ENCODE measurements at places on chromosomes 11 and 22.

DNA sequence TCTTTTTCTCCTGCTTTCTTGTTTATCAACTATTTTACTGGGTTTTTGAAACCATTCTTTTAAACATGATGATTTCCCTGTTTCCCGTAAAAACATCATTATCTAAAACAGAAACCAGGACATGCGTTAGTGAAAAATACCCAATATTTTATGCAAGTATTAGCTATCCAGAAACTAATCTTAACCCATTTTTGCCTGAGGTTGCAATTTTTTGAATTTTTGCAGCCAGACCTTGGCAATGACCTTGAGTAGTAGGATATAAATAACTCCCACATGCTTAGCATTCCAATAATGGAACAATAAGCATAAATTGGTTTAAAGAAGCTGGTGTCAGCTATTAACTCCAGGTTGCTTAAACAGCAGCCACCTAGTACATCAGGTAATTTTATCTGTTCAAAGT is 308.9 kb upstream of the ANO3 start:
- DNase-seq, result no peak

- DNase-seq, result no peak
Measured at GRCh38 chr11:64034411-64034811, 1.3 kb upstream of the FLRT1 start.

GRCh38 chr22:25054943-25055511 is 102.5 kb downstream of the KIAA1671 start:
- no peak for DNase-seq

- DNase-seq, result no peak
Measured at GRCh38 chr11:73193251-73194033, 24.6 kb upstream of the P2RY2 start.

- no peak for DNase-seq
Measured at GRCh38 chr11:74669211-74670160, 61.7 kb downstream of the CHRDL2 start.

- no peak for DNase-seq
Measured at GRCh38 chr11:133988686-133989410, 32.1 kb upstream of the IGSF9B start.

DNA sequence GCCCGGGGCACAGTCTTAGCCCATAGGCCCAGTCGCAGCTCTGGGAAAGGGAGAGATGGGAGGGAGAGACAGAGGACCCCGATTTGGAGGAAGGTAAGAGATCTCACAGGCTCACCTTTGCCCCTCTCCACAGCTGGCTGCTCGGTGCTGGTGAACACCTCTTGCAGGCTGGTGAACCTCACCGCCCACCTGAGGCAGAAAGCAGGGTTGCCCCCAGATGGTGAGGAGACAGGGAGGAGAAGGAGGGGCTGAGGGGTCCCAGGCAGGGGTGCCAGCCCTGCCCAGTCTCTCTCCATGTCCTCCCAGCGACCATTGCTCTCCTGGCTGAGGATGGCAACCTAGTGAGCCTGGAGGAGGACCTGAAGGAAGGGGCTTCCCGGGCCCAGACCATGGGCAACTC is 1.2 kb downstream of the C22orf15 start:
- no peak for DNase-seq

GRCh38 chr22:23760056-23760455 is 2.7 kb upstream of the C22orf15 start:
- DNase-seq, result no peak

- no peak for DNase-seq
Measured at GRCh38 chr11:83119216-83119615, 37.7 kb upstream of the PCF11 start.

DNA sequence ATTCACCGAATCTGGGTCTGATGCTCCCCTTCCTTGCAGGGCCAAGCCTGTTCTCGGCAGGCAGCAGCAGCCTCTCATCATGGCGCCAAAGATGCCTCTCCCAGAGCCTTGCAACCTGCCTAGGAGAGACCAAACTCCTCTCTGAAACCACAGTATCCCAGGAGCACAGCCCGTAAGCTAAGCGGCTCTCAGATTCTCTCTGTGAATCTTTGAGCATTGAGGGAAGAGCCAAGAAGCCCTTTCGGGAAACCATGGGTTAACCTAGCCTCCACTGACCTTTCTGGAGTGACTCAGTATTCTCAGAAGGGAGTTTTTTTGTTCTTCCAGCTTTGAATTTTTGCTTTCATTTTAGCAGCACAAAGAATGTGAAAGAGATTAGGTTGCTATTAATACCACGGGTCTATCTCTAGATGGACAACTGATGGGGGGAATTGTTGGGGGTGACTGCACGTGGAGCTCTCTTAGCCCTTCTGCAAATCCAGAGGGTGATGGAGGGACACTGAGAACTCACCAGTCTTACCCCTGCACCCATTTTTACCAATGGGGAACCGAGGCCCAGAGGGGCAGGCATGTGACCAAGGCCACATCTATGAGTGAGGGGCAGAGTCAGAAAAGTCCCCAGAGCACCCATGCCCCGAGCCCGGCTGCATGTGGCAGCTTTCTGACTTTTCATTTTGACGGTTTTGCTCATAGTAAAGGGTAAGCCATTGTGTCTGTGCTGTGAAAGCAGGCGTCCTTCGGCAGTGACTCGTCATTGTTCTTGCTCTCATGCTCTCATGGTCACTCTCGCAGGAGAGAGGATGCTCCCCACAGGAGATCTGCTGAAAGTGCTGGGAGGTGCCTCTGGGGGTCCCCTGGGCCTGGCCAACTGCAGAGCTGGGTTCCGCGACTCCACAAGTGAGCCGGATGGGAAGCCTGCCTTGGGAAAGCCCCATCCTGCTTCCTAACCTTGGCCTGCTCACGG is 36.0 kb downstream of the IRAG1 start:
- DNase-seq, result peak; percentile 83

GRCh38 chr11:87712802-87713202 is 462.4 kb downstream of the RAB38 start:
- DNase-seq, result no peak

DNA sequence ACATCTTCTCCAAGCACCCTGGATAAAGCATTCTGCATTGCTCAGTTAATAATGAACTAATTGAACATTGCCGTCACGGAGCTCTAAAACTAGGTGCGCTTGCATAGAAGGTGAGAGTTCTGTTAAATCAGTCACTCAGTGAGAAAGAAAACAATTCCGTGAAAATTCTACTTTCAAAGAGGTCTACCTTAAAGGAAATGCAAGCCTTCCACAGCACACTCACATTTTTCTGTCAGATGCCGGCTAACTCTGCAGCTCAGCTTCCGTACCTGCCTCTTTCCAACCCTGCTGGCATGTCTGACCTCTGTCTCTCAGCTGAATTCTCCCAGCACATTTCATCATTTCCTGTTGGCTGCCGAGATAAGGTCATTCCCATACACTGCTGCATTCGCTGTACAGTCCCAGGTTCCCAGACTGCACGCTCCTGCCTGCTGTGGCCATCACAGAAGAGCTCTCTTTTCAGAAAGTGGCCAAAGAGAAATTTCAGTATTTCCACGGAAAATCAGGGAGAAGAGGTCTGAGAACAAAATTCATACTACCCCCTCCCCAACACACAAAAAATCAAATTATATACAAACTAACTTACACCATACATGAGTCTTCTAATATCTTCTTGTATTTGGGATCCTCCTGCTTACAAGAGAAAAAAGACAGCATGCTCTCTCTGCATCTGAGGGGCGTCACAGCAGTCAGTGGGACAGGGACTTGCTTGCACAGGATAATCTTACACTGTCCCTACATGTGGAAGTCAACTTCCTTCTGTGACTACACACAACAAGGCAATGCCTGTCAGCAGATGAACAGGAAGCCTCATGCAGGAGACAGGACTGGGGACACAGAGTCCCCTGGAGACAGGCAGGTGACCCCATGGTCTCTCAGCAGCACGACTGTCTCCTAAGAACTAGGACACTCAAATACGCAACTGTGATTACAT is 55.1 kb downstream of the PACSIN2 start:
- peak; percentile 68 for DNase-seq

DNA sequence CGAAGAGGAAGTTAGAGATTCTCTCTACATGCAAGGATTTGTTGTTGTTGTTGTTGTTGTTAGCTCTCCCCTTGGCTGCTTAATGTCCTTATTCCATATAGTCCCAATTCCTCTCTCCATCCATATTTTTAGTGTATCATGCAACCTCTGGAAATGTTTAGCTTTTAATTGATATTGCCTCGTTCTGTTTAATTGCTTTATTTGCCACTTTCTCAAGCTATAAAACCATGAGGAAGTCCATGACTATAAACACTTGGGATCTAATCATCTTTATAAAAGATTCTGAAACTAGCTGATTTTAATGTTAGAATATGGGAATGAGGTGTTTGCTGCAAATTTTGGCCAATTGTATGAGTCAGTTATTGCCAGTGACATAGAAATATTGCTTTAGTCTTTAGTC is 5.5 kb upstream of the OR9G1 start:
- no peak for DNase-seq

- DNase-seq, result no peak
Measured at GRCh38 chr11:45560913-45561281, 104.5 kb downstream of the CHST1 start.

Measured in fibroblast of skin of right quadriceps (primary cell).